Activated T-helper 1 cell treated with Interleukin-2 at 50 U/mL for 16 hours (primary cell): ENCODE measurements at places on chromosomes 2 and 18.

DNA sequence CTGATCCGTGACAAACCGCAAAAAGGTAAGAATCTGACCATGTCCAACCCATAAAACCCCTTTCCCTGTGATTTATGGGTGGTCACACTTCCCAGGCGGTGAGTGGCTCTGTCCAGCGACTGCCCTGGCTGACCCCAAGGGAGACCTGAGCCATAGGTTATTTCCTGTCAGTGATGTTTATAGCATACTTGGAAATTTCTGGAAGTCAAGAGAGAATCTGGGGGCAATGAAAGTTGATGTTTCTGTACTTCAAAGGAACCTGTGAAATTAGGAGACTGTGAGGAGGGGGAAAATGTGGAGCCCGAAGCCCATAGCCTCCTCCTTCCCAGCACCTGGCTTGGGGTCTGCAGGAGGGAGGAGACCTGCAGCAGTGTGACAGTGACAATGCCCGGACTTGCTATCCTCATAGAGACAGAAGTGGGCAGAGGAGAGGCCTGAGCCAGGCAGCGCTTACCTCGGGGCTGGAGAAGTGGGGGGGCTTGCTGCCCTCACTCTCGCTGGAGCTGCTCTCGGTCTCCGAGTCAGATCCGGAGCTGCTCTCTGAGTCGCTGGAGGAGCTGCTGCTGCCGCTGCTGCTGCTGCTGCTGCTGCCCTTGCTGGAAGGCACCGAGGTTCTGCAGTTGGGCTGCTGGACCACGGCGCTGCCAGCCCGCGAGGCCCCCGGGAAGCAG, 111.3 kb upstream of the REV1 start:
- no peak for DNase-seq

DNA sequence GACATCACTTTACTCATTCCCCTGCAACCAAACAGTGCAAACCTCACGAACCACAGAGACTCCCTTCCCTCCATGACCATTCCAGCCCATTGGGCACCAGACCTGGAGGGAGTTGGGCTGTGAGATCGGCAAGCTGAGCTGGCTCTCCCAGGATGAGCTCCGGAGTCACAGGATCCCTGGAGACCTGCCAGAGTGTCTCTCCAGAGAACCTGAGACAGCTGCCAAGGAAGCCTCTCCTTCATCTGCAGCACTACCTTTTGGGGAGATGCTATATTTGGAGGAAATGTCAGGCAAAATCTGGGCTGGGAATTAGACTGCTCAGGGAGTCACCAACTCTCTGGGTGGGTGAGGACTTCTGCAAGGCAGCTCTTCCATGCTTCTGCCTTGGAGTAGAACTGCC, 417.4 kb downstream of the TNS1 start:
- no peak for DNase-seq

DNA sequence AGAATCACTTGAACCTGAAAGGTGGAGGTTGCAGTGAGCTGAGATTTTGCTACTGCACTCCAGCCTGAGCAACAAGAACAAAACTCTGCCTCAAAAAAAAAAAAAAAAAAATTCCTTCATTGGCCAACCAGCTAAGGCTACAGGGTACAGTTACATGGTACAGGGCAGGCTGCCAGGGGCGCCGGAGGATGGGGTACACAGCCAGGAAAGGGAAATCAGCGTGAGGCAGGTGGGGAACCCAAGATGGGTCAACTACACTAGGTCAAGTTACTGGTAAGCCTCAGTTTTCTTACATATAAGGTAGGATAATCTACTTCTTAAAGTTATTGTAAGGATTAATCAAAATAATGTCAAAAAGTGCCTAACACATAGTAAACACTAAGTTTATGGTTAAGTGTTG, 142.6 kb upstream of the MSH6 start:
- DNase-seq = no peak

DNA sequence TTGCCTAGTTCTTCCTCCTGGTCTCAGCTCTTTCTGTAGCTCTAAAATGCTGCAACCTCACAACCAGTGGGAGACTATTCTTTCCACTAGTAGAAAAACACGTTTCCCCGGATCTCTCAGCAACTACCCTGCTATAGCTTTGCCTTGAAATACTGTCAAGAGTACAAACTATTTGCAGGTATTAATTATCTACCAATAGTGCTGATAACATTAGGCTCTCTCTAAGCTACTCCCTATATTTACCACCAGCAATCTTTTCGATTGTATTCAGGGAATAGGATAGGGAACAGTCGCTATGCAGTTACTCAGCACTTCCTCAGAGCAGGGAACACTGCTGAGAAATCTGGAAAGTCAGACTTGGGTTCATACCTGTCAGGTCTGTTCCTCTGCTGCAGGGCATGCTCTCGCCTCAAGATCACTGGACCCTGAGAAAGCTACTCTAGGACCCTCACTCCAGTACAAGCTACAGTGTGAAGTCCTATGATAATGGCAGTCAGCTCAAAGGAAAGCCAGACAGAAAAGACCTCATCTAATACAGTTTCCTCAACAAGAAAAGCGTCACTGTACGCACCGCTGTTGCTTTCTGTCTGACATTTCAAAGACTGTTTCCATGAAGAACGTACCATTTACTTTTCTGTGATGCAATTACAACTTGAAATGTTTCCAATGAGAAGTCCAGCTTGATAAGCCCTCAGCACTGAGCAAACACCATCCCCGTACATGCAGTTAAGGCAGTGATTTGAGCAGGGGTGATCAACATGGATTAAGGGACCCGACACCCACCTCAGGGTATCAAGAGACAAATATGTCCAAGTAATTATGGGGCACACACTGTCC, 22.7 kb downstream of the GDF7 start:
- DNase-seq = no peak

DNA sequence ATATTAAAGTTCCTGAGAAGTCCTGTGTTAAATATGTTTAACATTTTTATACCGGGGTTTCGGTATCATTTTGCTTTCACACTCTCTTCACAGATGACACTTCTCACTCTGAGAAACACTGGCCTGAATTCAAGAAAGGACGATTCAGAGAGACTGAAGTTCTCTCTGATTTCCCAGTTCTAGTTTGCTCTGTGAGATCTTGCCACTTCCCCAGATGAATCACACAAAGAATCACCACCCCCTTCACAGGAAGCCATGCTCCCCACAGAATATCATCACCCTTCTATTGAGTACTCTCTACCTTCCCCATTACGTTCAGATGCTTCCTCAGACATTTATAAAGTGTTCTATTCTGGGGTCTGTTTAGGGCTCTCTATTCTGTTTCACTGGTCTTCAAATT, 16.1 kb upstream of the CD207 start:
- DNase-seq = no peak
